Activated CD4-positive, alpha-beta T cell treated with anti-CD3 and anti-CD28 coated beads for 48 hours (primary cell): ENCODE measurements at places on chromosomes 16 and 17.

DNA sequence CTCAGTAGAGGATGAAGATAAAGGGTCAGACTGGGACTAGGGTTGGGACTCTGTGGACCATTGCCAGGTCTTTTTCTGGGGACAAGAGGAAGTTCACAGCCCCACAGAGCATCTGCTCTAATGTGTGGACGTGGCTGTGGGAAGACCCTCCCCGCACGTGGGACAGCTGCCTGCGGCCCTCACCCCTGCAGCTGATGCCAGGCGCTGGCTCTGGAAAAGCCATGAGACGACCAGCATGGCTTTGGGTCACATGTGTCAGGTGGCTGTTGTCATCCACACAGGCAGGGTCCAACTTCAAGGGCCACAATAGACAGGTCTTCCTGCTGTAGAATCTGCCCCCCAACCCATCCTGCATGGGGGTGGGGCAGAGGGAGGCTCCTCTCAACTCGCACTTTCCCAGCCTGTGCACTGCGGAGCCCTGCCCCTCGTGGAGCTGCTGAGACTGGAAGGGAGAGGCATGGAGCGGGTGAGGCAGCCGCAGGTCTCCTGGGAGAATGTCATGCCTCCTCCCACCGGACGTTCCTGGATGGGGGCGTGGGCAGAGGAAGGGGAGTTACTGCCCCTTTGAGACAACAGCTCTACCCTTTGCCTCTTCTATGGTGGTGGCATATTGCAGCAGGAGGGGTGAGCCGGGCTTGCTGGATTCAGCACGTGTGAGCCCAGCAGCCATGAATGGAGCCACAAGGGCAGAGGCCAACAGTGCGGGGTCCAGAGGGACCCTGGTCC lies 53.4 kb downstream of the PIMREG start:
- DNase-seq: no peak

DNA sequence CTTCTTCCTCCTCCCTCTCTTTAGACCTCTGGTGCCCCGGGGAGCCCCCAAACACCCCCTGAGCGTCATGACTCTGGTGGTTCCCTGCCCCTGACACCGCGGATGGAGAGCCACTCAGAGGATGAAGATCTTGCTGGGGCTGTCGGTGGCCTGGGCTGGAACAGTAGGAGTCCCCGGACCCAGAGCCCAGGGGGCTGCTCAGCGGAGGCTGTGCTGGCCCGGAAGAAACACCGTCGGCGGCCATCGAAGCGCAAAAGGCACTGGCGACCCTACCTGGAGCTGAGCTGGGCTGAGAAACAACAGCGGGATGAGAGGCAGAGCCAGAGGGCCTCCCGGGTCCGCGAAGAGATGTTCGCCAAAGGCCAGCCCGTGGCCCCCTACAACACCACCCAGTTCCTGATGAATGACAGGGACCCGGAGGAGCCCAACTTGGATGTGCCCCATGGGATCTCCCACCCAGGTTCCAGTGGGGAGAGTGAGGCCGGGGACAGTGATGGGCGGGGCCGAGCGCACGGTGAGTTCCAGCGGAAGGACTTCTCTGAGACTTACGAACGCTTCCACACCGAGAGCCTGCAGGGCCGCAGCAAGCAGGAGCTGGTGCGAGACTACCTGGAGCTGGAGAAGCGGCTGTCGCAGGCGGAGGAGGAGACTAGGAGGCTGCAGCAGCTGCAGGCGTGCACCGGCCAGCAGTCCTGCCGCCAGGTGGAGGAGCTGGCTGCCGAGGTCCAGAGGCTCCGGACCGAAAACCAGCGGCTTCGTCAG lies 7.5 kb downstream of the HEXIM2 start:
- no peak for DNase-seq

- DNase-seq: no peak
These were observed 19.1 kb upstream of the ATP6V0C start for GRCh38 chr16:2494616-2495015.

DNA sequence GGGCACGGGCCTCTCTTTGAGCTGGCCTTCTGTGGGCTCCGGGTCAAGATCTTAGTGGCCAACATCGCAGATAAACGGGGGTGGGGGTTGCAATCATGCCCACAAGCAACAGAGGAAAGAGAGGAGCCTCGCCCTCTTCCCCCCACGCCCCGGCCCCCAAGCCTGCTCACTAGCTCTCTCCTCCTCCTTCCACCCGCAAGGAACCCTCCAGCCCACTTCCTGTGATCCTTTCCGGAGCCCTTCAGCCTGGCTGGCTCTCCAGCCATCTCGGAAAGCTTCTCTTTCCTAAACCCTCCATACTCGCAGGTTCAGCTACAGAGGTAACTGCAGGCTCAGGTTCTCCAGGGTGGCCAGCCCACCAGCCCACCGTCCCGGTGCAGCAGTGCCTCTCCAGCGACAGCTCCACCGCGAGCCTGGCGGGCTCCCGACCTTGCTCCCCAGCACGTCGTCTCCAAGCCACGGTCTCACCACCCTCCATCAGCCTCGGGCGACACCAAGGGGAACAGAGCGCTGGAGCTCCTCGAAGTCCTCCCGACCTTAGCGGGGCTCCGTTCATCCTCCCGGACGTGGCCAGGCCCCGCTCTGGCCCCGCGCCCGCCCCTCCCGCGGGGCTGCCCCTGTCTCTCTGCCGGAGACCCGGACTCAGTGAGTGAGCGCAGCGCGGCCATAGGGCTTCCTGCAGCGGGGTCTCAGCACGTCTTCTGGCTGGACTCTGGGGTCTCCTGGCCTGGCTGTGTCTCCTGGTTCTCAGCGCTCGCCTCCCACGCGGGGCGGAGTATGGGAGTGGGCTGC lies 12.9 kb upstream of the ODF4 start:
- peak; percentile 48 for DNase-seq

DNA sequence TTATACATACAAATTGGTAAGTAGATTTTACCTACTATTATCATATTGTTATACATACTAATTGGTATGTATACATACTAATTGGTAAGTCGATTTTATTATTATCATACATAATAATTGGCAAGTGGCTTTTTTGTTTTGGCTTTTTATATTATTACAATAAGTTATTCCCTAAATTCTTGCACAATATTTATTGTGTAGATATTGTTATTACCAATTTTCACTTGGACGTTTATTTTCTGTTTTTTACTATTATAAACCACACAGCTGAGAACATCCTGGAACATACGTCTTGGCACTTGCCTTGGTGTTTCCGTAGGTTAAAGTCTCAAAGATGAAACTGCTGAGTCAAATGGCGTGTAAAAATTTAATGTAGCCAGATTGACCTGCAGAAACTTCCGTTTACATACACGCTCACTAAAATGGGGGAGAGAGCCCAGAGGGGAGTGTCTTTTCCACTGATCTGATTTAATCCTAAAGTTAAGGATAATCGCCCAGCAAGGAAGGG lies 18.9 kb downstream of the GNGT2 start:
- DNase-seq: no peak

DNA sequence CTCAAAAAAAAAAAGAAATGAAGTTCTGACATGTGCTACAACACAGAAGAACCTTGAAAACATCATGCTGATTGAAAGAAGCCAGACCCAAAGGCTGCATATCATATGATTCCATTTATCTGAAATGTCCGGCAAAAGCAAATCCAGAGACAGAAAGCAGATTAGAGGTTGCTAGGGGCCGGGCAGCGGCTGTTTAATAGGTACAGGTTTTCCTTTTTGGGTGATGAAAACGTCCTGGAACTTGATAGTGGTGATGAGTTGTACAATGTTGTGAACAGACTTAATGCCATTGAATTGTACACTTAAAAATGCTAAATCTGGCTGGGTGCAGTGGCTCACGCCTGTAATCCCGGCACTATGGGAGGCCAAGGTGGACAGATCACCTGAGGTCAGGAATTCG lies 166.5 kb downstream of the NTN1 start:
- no peak for DNase-seq

DNA sequence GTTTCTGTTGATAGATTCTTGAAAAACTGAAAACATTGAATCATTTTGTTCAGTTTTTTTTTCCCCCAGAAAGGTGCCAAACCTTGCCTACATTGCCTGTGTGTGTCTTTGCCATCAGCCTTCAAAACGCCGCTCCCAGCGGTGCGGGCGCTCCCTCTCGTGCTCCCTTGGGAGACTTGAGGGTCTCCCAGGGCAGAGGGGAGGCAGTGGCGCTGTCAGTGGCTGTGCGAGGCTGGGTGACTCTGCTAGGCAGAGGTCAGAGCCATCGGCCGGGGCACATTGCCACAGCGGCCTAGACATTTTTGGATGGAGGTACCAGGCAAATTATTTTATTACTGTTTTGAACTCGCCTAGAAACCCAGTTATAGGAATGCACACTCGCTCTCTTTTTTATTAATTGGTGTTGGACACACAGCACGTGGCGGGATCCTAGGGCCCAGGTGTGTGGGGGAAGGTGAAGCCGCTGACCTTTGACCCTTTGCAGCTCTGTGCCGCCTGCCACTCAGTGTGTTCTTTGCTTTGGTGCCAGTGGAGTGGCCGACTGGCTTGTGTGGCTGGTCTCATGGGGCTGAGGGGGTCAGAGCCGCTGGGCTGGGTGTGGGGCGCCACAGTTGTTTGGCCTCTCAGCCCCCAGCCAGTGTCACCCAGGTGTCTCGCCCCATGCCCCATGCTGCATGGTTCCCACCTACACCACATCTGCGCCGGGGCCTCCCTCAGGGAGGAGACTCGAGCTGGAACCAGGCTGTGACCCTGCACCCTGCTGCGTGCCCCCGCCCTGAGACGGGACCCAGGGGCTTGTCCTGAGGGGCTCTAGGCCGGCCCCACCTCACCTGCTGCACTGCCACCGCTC lies 115.7 kb downstream of the BANP start:
- no peak for DNase-seq

DNA sequence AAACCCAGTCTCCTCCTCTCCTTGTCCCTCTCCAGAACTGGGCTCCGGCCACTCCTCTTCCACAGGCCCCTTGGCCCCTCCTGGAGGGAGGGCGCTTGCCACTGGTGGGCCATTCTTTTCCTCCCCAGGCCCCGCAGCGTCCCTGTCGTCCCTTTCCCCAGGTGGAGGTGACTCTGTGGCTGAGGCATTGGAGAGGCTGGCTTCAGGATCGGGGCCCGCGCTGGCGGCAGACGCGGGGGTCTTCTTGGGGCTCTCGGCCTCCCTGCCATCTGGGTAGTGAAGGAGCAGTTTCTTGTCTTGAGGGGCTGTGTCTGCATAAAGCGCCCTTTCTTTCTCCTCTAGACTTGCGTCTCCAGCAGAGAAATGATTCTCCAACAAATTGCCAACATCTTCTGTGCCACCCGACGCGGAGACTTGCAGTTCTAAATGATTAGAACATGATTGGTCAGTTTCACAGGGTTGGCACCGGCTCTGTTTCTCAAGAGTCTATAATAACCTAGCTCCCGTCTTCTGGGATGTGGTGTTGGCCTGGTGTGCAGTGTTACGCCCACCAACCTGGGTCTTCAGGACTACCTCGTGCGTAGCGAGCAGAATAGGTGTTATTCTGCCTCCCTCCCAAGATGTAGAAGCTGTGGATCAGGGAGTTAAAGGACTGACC lies 34.1 kb downstream of the SRL start:
- no peak for DNase-seq

DNA sequence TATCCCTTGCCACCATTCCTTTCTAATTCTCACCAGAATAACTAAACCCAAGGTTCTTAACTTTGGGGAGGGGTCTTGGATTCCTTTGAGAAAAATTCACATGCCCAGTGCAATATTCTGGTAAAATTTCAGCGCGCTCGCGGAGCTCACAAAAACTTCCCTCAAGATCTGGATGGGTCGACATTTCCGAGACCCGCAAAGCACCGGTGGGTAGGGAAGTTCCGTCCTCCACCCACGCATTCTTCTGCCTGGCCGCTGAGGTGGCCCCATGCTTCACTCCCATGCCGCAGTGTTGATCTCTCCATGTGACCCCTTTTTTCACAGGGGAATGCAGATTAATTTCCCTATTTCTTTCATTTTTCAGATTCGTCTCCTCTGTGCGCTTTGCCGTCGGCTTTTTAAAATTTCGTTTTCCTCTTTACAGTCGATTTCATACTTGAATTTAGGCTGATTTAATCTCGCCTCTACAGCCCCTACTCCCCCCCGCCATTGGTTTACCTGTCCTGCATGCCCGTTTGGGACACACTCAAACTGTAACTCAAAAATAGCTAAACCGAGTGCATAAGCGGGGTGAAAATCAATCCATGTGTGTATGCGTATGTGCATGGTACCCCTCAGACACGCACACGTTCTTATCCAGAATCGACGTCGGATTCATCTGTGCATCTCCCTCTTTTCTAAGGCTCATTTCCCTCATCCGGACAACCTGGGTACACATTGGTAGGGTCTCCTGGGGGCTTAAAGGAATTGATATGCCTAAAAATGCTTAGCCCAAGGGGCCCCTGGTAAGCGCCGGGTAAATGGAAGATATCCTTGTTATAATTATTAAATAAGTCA lies 1.4 kb upstream of the SP6 start:
- no peak for DNase-seq

DNA sequence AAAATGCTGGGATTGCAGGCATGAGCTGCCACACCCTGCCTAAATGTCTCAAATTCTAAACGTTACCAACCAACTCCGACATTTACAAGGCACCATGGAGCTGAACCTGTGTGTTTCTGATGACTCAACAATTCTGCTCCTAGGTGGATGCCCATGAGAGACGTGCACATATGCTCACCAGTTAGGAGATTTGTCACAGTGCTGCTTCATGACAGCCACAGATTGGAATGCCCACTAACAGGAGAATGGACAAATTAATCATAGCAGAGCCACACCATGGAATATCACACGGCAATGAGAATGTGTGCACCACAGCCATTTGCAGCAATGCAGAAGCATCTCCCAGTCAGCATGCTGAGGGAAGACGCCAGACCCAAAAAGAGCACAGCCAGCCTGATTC lies 8.0 kb upstream of the KCNG4 start:
- no peak for DNase-seq

DNA sequence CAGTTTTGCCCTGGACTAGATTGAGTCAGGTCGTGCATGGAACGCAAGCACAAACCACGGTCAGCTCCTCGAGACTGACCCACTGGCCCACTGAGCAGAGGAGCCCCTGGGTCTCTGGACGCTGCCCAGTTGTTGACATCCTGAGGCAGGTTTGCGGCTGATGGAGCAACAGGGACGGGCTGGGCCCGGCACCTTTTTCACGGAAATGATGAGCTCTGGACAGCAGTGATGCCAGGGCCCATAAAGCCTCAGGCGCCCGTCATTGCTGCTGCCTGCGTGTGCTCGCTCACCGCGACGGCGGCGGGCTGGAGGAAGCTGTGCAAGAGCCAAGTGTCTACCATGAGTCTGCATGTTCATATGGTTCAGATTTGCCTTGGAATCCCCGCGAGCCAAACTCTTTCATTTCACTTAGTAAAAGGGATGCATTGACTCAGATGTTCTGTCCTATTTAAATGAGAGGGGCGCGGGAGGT lies 30.8 kb upstream of the CRISPLD2 start:
- no peak for DNase-seq

- DNase-seq: no peak
These were observed 20.6 kb upstream of the PIK3R6 start for GRCh38 chr17:8887834-8888703.
